ENCODE measurements at places on chromosomes 7 and 10.

GRCh38 chr10:50511492-50512213, 112.1 kb downstream of the SGMS1 start:
- DNase-seq = no peak

- no peak for DNase-seq
Measured at GRCh38 chr10:70595566-70596016, 7.0 kb downstream of the PRF1 start.

GRCh38 chr7:142478479-142479220, 220.8 kb upstream of the PRSS58 start:
- no peak for DNase-seq

DNA sequence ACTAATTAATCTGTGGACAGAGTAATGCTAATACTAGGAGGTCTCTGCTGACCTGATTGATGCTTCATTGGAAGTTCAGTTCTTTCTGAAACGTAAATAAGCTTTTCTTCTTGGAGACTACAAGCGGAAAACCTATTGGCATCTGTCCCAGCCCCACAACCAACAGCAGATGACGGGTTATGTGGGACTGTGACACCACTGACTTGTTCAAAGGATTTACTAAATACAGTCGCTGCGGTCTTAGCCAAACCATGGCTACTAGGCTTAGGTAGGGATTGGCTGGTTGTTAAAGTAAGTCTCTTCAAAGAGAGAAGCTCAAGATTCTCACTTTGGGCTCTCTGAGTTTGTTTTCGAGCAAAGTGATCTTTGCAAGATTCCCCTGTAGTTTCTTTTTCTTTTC, 68.3 kb downstream of the HYCC1 start:
- no peak for DNase-seq

GRCh38 chr10:97939446-97939990, 89.9 kb downstream of the GOLGA7B start:
- no peak for DNase-seq

GRCh38 chr7:85156661-85157208, 30.1 kb downstream of the SEMA3D start:
- DNase-seq = no peak

GRCh38 chr7:5387711-5388245, 35.9 kb downstream of the TNRC18 start:
- DNase-seq = no peak

GRCh38 chr10:102113261-102113955, 6.8 kb downstream of the LDB1 start:
- no peak for DNase-seq

DNA sequence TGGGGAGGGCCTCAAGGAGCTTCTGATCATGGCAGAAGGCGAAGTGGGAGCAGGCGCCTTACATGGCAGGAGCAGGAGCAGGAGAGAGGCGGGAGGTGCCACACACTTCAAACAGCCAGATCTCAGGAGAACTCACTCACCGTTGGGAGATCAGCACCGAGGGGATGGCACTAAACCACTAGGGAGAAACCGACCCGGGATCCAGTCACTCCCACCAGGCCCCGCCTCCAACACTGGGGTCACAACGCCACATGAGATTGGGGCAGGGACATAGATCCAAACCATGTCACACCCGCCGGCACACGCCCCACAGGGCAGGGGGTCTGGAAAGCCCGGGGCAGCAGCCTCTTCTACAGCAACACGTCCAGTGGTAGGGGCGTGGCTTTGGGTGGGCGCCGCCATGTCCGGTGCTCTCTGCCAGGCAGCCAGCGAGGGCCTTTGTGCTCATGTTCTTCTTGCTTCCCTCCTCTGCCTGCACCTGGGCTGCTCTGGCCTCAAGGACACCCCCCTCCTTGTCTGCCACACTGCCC, 233.8 kb upstream of the SHH start:
- DNase-seq = no peak

DNA sequence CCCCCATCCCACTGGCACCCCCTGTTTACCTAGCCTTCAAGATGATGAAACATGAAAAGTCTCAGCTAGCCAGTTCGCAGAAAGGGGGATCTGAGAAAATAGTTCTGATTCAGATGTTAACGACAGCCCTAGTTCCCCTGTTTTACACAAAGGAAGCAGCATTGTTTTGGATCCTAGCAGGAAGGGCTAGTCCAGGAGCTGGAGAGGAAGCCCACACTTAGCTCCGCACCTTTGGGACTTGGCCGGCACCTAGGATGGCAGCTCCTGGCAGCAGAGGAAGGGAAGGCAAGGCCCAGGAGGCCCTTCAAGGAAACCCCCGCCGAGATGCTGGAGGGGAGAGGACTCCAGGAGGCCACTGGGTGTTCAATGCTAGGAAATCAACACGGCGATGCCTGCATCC, 29.0 kb upstream of the MGMT start:
- DNase-seq = no peak

DNA sequence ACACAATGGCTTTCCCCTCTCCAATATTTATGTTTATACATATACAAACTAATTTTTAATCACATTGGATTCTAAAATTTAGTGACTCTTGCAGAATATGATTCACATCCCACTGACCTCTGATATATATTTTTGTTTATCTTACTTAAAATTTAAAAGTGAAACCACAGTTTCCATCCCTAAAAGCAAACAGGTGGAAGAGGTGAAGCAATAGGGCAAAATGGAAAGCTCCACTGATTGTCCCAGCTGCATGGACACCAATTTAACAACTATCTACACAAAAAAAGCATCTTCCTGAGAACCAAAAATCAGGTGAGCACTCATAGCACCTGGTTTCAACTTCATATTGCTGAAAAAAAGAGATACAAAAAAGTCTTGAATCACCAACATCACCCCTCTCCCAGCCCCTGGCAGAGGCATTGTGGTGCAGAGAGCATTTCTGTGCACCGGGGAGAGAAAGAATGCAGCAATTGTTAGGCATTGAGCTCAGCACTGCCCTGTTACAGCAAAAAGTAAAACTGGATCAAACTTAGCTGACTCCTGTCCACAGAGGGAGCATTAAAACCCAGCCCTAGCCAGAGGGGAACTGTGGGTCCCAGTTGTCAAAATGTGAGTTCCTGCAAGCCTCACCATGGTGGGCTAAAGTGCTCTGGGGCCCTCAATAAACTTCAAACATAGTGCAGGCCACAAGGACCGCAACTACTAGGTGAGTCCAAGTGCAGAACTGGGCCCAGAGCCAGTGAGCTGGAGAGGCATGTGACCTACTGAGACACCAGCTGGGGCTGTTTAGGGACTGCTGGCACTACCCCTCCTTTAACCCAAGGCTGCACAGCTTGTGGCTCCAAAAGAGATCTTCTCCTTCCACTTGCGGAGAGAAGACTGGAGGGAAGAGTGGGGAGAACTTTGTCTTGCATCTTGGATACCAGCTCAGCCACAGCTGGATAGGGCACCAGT, 92.1 kb downstream of the SIRT1 start:
- no peak for DNase-seq

- DNase-seq = no peak
Measured at GRCh38 chr7:46411236-46411635, 490.2 kb upstream of the IGFBP3 start.

- no peak for DNase-seq
Measured at GRCh38 chr10:117455346-117455745, 80.1 kb upstream of the PDZD8 start.

All from Panc1 (cell line).